Mesenchymal stem cell (in vitro differentiated cells and primary cell): ENCODE measurements at places on chromosomes 1 and 21.

GRCh38 chr1:227429447-227430359 is 111.4 kb upstream of the CDC42BPA start:
- peak; percentile 89 for DNase-seq

- no peak for DNase-seq
Observed at GRCh38 chr1:60390593-60391282, 317.2 kb upstream of the C1orf87 start.

GRCh38 chr1:199590708-199591107 is 436.8 kb upstream of the NR5A2 start:
- no peak for DNase-seq

GRCh38 chr1:246779561-246780175 is 55.5 kb downstream of the SCCPDH start:
- DNase-seq: no peak

GRCh38 chr1:176949033-176949662 is 215.4 kb downstream of the ASTN1 start:
- peak; percentile 11 for DNase-seq

DNA sequence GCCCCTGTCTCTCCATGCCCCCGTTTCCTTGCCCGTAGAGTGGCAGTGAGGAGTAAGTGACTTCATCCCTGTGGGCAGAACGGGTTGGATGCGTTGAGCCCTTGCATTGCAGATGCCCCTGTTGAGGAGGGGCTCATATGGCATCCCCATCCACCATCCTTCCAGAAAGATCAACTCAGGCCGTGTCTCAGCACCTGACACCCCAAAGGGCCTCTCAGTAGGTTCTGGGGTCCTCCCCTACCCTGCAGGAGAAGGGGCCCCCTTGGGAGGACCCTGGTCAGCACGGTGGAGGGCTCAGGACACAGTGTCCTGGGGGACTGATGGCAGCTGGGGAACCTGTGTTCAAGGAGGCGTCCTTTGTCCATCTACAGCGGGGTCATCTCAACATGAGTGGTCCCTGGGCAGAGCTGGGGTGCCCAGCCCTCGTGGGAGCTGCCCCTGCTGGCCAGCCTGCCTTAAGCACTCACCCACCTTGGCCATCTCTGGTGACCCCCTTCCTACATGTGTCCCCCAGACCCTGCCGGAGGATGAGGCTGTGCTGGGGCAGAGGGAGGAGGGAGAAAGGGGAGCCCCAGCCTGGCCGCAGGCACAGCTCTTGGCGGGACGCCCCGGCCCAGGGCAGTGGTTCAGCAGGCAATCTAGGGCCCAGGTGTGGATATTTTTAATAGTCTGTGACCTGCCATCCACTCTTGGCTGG is 48.2 kb upstream of the ACTRT2 start:
- no peak for DNase-seq

DNA sequence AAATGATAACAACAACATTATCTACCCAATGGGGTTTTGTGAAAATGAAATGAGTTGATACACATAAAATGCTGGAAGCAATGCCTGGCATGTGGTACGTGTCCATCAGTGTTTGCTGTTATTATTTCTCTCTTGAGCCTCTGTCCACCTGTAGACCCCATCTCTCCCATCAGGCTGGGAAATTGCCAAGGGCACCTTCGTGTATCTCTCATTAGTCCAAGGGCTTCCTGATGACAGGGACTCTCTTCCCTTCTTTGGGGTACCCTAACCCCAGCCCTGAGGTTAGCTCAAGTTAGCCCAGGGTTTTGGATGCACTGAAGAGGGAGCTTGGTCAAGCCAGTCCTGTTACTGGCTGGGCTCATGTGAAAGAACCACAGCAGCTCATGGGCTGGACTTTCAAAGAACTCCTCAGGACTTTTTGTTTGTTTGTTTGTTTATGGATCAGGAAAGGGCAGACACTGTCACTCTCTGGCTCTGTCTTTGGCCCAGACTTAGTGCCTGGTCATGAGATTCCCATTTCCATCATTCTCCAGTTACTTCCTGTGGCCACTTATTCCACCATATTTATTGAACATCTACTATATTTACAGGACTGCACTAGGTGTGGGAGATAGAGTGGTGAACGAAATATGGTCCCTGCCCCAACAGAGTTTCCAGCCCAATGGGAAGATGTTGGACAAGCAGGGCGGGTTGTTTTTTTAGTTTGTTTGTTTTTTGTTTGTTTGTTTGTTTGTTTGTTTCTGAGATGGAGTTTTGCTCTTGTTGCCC is 57.4 kb downstream of the NAV1 start:
- DNase-seq: no peak
